RKO (cell line): ENCODE measurements at places on chromosomes 5 and 9.
A peak's percentile ranks its signal among the peaks of the same experiment; 100 is the strongest.

DNA sequence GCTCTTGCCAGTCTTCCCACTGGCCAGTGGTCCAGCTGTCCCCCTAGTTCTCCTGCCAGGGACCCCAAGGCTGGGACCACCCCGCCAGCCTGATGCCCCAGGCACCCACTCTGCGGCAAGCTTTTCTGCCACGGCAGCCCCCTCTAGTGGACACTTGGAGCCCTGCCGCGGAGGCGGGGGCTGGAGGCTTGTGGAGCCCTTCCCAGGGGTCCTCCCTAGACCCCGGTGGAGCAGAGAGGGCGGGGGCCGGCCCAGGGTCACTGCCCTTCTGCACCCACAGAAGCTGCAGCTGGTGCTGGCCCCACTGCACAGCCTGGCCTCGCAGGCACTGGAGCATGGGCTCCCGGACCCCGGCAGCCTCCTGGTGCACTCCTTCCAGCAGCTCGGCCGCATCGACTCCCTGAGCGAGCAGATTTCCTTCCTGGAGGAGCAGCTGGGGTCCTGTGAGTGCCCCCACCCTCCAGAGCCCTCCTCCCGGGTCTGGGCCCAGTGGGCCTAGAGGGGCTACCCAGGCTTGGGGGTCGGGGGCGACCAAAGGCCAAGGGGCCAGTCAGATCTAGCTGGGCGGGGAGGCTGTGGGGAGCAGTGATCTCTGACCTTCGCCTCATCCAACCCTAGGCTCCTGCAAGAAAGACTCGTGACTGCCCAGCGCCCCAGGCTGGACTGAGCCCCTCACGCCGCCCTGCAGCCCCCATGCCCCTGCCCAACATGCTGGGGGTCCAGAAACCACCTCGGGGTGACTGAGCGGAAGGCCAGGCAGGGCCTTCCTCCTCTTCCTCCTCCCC lies 9.1 kb downstream of the EGFL7 start:
- no peak for DNase-seq

GRCh38 chr5:154190595-154191304 lies at the start of gene GALNT10:
TSS of gene GALNT10 (plus strand) at chr5:154190733. CDS start at chr5:154190867, 134 bp downstream.
- DNase-seq = peak; percentile 74

- no peak for DNase-seq
These were observed 10.1 kb downstream of the EEIG1 start for GRCh38 chr9:127970401-127971313.

DNA sequence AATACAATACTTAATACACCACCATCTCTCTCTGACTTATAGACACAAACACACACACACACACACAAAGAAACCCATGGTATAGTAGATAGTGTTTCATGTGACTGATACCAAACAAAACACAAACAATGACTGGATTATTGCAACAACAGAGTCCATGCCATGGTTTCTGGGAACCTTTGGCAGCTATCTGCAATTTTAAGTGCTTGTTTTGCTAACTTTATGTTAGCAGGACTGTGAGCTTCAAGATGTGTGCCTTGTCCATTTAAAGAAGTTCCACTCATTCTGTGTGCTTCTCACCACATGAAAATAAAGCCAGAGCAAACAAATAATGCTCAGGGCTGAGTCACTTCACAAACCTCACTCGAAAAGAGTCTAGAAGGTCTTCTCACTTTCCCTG lies 15.1 kb upstream of the LURAP1L start:
- no peak for DNase-seq

- no peak for DNase-seq
These were observed 167.7 kb upstream of the RPS23 start for GRCh38 chr5:82445726-82446335.

GRCh38 chr9:118665226-118665919 lies 703.9 kb downstream of the BRINP1 start:
- DNase-seq = no peak

DNA sequence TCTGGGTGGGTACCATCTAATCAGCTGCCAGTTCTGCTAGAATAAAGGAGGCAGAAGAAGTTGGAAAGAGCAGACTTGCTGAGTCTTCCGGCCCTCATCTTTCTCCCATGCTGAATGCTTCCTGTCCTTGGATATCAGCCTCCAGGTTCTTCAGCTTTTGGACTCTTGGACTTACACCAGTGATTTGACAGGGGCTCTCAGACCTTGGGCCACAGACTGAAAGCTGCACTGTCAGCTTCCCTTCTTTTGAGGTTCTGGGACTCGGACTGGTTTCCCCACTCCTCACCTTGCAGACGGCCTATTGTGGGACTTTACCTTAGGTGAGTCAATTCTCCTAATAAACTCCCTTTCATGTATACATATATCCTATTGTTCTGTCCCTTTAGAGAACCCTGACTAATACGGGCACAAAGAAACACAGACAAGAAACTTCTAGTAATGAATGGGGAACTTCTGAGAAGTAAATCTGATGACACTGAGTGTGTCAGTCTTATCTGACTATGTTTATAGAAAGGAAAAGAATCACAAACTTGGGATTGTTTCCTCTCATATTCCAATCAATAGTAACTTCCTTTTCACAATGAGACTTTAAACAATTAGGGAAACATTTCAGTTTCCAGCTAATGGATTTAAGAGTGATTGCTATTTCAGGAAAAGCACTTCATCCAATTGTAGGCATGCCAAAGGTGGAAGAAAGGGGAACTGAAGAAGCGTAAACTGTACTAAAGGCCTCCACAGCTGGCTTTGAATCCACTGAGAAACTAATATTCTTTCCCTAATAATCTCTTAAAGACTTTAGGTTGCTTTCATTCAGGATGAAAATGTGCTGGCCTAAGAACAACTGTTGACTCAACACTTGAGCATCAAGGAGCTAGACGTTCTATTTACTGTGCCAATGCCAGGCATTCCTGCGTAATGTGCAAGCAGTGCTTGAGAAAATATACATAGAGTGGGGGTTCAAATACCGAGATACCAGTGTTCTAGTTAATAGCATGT lies 127.9 kb upstream of the PTGER4 start:
- peak; percentile 20 for DNase-seq

GRCh38 chr9:92762781-92763708 lies 1.6 kb downstream of the BICD2 start:
- peak; percentile 24 for DNase-seq

GRCh38 chr9:27433631-27434325 lies 90.3 kb upstream of the IFNK start:
- no peak for DNase-seq

DNA sequence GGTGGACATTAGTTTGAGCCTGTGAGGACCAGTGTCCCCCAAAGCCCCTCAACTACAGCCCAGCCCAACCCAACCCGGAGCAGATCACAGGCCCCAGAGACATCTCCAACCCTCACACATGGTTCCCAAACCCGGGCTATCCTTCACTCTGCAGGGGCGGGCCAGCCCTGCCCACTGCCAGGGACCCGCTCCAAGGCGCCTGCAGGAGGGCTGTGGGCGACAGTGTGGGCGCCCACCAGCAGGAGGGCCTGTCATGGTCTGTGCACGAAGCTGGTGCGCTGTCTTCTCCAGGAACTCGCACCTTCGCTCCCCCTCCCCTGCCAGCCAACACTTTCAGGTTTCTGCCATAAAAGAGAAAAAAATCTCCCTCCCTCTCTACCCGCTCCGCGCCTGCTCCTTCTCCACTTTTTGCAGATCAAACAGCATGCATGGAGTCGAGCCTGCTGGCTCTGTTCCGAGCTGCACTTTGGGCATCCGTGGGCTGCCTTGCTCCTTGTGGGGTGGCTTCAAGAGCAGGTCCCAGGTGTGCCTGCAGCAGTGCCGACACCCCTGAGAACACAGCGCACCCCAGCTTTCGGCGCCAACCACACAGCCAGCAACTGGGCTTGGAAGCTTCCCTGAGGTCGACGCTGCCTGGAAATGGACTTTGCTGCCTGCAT lies 133.7 kb upstream of the PPP1R26 start:
- DNase-seq = no peak

GRCh38 chr9:136345281-136346156 lies 18.0 kb downstream of the DNLZ start:
- peak; percentile 86 for DNase-seq

GRCh38 chr9:130111786-130112537 lies 58.3 kb downstream of the GPR107 start:
- DNase-seq = no peak

DNA sequence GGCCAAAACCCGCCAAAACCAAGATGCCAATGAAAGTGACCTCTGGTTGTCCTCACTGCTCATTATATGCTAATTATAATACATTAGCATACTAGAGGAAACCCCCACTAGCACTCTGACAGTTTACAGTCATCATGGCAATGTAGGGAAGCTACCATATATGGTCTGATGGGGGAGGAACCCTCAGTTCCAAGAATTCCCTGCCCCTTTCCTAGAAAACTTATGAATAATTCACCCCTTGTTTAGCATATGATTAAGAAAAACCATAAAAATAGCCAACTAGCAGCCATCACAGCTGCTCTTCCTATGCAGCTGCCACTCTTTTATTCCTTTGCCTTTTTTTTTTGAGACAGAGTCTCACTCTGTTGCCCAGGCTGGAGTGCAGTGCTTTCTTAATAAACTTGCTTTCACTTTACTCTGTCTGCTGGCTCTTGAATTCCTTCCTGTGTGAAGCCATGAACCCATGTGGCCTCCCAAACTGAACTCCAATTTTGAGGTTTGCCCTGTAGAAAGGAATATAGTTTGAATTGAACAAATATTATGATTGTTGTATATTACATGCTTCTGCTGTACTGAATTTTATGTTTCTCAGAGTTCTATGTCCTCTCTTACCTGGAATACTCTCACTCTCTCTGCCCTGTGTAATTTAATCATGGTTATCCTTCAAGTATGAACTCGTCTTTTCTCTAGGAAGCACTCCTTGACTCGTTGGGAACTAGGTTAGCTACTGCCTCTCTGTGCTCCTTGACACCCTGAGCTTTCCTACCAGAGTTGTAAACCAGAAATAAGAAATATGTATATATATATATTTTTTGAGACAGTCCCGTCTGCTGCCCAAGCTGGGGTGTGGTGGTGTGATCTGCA lies 59.8 kb downstream of the KIAA1958 start:
- peak; percentile 21 for DNase-seq

DNA sequence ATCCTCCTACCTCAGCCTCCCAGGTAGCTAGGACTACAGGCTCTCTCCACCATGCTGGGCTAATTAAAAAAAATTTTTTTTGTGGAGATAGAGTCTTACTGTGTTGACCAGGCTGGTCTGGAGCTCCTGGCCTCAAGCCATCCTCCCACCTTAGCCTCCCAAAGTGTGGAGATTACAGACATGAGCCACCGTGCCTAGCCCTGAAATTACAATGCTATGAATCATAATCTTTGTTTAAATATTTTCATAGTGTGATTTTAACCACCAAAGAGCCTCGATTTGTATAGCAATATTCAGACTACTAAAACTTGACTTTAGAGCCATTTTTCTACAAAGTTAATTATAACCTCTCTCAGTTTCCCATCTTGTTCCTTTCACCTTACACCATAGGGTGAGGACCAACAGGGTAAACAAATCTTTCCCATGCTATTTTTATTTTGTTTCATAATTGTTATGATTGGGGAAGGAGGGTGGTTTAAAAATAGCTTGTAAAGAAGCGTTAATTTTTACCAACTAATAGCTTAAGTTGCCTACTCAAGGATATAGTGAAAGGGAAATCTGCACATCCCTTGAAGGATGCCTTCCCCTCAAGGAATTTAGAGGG lies 32.7 kb downstream of the UBE2D2 start:
- no peak for DNase-seq

DNA sequence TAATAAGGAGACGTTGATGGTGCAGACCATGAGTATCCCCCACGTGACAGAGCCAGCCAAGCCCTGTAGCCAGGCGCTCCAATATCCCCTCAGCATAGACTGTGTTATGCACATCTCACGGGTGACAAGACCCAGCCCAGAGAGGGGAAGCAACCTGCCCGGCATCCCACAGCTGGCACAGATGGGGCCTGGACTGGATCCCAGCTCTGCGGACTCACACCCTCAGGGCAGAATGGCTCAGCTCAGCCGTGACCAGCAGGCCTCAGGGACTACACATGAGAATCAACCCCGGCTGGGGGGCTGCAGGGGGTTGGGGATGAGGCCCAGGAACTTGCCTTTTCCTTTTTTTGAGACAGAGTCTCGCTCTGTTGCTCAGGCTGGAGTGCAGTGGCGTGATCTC lies 11.7 kb downstream of the FIBCD1 start:
- DNase-seq = no peak

DNA sequence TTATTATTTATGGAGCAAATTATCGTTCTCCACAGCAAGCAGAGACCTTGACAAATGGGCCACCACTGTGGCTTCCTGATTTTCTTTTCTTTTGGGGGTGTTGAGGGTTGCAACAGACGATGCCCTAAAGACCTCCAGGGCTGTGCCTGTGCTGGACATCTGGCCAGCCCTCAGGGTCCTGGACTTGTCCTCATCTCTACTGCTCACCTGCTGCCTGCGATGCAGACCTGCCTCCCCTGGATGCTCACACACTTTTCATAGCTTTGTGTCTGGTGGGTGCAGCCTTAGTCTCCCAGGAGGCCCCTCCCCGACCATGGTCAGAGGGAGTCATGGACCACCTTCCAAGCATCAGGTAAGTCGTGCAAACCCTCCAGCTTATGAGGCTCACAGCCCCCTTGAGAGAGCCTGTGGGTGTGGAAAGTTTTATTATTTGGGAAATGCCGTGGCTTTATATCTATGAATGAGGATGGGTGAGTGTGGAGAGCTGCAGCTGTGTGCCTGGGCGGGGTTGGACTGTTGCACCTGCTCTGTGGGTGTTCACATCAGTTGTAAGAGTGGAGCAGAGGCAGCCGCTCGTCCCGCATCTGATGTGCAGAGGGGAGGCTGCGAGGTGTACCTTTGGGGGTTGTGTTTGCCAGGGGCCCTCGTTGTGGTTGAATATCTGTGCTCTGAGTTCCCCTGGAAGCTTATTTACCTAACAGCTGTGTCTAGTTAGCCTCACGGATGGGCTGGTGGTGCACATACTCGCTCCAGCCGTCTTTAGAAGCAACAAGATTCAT lies 126.3 kb upstream of the IRX4 start:
- no peak for DNase-seq

- DNase-seq = peak; percentile 97
These were observed 671 bp downstream of the LRRC26 start for GRCh38 chr9:137168904-137169856.

DNA sequence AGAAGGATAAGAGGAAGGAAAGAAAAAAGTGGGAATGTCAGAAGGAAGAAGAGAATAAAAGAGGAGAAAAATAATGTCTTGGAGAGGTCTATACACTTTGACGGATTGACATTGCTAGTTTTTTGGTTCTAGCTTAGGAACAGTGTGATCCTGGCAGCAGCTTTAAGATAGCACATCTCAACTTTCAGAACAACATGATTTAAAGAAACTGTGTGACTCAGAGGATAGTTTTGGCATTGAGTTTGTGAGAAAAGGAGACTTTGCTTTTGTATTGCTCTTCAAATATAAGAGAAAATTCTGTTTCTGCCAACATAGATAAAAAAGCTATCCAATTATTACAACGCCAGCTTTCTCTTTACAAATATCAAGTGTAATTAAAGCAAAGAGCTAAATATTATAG lies 260.7 kb upstream of the ARRDC3 start:
- DNase-seq = no peak

GRCh38 chr5:97618721-97619120 lies 435.7 kb upstream of the RIOK2 start:
- no peak for DNase-seq

- DNase-seq = peak; percentile 48
These were observed 159.3 kb downstream of the NR3C1 start for GRCh38 chr5:143244000-143244736.
